ENCODE measurements at places on chromosomes 6 and 20.

DNA sequence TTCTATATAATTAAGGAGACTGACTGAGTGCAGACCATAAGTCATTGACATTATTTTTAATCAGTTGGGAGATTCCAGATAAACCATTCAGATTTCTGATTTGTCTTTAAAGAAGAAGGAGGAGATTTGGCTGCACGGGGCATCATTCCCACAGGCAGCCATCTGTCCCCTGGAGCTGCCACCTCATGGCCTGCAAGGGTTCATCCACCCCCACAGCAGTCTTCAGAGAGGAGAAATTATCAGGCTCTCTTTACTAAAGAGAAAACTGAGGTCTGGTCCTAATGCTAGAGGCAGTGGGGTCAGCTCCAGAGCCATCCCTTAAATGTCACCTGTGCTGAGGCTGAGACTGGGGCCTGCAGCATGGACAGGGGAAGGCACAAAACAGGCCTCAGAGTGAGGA is 501.3 kb upstream of the SULF2 start:
- DNase-seq = no peak

GRCh38 chr20:36418711-36419110 is 112.6 kb downstream of the DLGAP4 start:
- DNase-seq = no peak

- DNase-seq = no peak
Measured at GRCh38 chr20:21767739-21768223, 62.3 kb downstream of the PAX1 start.

DNA sequence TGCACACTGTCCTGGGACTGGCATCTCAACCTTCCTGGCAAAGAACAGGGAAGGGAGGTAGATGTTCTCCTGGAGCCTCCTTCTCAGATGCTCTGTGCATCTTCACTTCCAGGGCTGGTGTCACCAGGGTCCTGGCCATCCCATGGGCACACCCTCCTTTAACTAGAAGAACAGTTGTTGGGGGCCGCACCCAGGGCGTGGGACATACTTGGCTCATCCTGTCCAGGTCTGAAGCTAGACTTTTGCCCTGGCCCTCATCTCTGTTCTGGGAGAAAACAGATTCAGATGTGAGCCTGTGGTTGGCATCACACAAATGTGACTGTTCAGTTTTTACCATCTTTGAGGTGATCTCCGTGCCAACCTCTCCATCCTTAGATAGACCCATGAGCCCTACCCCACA is 41.6 kb downstream of the FOXC1 start:
- DNase-seq = no peak

GRCh38 chr6:16659466-16660156 is 101.6 kb downstream of the ATXN1 start:
- no peak for DNase-seq

DNA sequence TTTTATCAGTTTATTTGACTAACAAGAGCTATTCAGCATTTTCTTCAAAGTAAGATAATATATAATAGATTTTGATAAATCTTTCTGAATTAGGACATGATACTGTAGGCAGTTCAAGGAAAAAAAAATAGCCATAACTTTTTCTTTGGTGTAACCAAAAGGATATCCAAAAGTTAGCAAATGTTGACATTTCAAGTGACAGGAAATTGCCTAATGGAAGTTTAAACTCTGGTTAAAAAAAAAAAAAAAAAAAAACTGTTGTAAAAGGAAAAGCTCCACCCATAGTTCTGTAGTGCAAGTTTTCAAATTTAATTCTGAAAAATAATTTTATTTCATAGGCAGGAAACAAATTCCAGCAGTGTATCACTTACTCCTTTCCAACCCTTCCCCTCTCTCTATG is 18.8 kb downstream of the HEBP2 start:
- peak; percentile 75 for DNase-seq
